Psoas muscle (tissue), 8 donors: ENCODE measurements at places on chromosomes 7 and 10. TPM values are rescaled to one million over a fixed set of nuclear protein-coding genes. Genes with fewer than 3 reads are reported as not detected.

GRCh38 chr7:152640829-152641228, 35.1 kb downstream of the XRCC2 start:
- DNase-seq, result no peak

DNA sequence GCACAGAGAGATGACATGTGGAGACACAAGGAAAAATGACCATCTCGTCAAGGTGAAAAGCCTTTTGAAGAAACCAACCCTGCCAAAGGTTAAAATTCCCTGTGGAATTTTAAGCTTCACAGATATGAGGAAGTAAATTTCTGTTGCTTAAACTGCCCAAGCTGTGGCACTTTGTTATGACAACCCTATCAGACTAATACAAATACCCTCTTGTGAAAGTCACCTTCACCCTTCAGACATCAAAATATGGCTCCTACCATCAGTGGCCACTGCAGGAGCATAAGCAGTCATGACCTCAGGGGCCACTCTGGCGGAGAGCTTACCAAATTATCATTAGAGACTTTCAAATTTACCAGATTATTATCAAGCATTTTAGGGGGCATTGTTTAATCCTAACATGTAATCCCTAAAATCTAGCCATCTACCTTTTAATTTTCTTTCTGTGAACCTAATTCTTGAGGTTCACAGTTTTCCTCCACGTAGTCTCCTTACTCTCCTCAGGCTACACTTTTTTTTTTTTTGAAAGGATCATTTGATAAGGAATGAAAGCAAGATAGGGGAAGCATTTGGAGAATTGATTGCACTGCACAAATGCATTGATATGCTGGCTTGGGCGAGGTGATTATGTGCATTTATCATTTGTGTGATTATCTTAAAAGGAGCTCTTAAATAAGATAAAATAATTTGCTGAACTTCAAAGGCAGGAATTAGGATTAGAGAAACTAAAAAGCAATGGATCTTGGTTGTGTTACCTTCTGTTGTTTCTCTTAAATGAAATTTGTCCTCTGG, 90.3 kb downstream of the TMEM168 start:
- no peak for DNase-seq

Gene SPDYE6
- not detected for total RNA-seq

Gene GRID2IP
- total RNA-seq, result not detected
